IgD-negative memory B cell (primary cell): ENCODE measurements at places on chromosomes 6 and 20. TPM values are rescaled to one million over a fixed set of nuclear protein-coding genes. Genes with fewer than 3 reads are reported as not detected.

Gene ENPP3
- polyA plus RNA-seq = not detected

Gene RIMS4
- not detected for polyA plus RNA-seq

Gene EMILIN3
- polyA plus RNA-seq = not detected

Gene KIFC1
- 0.23 TPM for polyA plus RNA-seq

Gene PREX1
- polyA plus RNA-seq = 41.7 TPM

Gene GNRH2
- polyA plus RNA-seq = not detected

Gene MAP3K5
- polyA plus RNA-seq = 6.0 TPM

Gene PRDM13
- polyA plus RNA-seq = not detected

Gene NMBR
- polyA plus RNA-seq = not detected

Gene GPX5
- polyA plus RNA-seq = not detected

Gene MED23
- polyA plus RNA-seq = 12.8 TPM

Gene PDYN
- polyA plus RNA-seq = not detected

Gene TINAG
- polyA plus RNA-seq = not detected

Gene RAD21L1
- not detected for polyA plus RNA-seq

Gene PRSS16
- 3.2 TPM for polyA plus RNA-seq

Gene TRIM40
- 0.10 TPM for polyA plus RNA-seq

Gene NFATC2
- 17.4 TPM for polyA plus RNA-seq

Gene VNN1
- polyA plus RNA-seq = not detected

Gene INSM1
- polyA plus RNA-seq = not detected
